ENCODE measurements at places on chromosomes 13 and 19. TPM values are rescaled to one million over a fixed set of nuclear protein-coding genes. Genes with fewer than 3 reads are reported as not detected.

The EFNB2 gene
- total RNA-seq = 33.1 TPM

DNA sequence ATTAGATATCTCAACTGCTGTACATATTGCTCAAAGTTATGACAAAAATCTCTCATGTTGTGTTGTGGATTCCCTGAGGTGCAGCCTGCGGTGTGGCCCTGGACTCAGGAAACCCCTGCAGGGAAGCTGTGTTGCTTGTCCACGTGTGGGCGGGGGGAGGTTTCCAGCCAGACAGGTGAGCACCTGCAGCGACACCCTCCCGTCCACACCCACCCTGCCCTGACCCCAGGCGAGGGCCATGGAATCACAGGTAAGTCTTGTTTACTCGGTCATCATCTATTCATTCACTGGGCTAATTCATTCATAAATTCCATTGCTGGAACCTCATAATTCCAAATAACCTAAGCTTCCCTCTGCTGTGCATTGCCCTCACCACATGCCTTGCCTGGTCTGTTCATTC lies 14.1 kb downstream of the PLPP2 start:
- no peak for DNase-seq

The IGFL2 gene
- 0.82 TPM for total RNA-seq

- DNase-seq = peak; percentile 66
Measured at GRCh38 chr13:21458451-21458812, 671 bp downstream of the ZDHHC20 start.

DNA sequence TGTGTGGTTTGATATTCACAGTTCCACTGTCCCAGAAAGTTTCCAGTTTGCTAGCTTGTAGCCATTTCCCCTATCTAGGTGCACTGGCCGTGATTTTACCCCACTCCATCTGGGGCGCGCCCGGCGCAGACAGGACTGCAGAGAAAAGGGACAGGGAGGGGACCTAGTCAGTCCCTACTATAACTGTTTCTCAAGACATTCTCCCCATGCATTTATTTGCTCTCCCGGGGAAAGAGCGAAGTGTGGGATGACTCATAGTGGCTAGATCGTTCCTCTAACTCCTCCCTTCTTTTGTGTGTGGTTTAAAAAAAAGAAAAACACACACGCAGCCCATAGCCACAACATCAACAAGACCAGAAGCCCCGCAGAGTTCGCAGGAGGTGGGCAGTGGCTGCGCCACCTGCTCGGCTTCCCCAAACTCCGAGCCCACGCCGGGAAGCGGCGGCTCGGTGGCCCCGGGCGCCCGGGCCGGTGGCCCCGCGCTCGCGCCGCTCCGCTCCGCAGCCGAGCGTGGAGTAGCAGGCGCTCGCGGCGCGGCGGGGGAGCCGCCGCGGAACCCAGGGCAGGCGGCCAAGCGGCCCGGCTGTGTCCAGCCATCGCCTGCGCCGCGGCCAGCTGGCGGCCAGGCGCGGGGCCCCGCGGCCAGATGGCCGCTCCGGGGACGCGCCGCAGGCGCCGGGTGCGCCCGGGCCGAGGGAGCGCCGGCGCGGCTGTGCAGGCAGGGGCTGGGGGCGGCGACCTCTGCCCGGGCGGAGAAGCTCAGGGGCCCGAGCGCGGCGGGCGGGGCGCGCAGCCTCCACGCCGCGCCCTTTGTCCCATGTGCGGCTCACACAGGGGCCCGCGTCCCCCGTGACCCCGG lies 653 bp downstream of the TMTC4 start:
- DNase-seq = peak; percentile 73

DNA sequence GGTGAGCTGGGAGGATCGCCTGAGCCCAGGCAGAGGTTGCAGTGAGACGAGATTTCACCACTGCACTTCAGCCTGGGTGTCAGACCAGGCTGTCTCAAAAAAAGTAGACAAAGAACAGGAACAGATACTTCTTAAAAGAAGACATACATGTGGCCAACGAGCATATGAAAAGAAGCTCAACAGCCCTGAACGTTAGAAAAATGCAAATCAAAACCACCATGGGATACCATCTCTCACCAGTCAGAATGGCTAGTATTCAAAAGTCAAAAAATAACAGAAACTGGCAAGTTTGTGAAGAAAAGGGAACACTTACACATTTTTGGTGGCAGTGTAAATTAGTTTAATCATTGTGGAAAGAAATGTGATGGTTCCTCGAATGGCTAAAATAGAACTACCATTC lies 3.0 kb upstream of the LGALS14 start:
- DNase-seq = no peak

DNA sequence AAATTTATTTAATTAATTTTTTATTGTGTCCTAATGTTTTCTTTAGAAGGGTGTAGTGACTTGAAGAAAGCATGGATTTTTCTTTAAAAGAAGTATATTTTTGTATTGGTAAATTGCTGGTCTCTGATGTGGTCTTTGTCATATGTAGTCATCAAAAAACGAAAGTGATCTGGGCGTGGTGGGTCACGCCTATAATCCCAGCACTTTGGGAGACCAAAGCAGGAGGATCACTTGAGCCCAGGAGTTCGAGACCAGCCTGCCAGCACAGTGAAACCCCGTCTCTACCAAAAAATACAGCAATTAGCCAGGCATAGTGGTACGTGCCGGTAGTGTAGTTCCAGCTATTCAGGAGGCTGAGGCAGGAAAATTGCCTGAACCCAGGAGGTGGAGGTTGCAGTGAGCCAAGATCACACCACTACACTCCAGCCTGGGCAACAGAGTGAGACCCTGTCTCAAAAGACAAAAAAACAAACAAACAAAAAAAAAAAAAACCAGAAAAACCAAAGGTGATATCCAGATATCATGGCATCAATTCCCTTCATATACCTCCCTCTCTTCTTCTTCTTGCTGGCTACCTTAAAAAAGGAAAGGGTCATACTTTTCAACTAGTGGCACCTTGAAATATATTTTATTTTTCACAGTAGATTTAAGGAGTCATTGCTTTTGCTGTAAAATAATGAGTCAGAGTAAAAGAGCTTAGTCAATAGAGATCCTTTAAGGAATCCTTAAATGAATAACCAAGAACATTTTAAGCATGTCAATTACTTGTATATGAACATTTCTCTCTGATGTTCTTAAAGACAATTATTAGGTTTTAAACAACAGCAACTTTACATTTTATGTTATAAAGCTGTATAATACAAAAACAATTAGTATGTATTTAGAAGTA lies 19.9 kb downstream of the KCTD4 start:
- DNase-seq = no peak
